ENCODE measurements at places on chromosomes 11 and 22. TPM values are rescaled to one million over a fixed set of nuclear protein-coding genes. Genes with fewer than 3 reads are reported as not detected.
A peak's percentile ranks its signal among the peaks of the same experiment; 100 is the strongest.

DNA sequence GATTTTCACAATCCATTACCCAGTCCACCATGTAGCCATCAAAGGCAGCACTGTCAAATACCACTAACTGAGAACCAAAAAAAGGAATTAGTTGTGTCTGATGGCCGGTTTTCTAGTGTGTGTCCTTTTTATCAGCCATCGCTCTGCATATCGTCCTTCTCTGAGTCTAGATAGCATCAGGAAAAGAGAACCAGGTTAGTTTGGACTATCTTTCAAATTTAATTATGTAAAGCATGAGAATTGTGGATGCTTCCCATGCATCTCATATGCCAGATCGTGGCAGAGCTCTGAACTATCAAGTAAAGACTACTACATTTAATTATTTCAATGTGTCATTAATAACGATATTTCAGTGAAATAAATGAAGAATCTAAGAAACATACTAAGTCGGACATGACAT lies 691.9 kb downstream of the FAM181B start:
- no peaks in the 10 kb centered on the region for H3K4me1 ChIP-seq
- no peak overlapping the region for H3K4me3 ChIP-seq
- no peak for DNase-seq
- H3K27me3 ChIP-seq = no peaks in the 10 kb centered on the region
- H3K27ac ChIP-seq = no peak overlapping the region
- no peaks in the 10 kb centered on the region for H3K36me3 ChIP-seq

Gene OR51B2
- total RNA-seq = 0.37 TPM

DNA sequence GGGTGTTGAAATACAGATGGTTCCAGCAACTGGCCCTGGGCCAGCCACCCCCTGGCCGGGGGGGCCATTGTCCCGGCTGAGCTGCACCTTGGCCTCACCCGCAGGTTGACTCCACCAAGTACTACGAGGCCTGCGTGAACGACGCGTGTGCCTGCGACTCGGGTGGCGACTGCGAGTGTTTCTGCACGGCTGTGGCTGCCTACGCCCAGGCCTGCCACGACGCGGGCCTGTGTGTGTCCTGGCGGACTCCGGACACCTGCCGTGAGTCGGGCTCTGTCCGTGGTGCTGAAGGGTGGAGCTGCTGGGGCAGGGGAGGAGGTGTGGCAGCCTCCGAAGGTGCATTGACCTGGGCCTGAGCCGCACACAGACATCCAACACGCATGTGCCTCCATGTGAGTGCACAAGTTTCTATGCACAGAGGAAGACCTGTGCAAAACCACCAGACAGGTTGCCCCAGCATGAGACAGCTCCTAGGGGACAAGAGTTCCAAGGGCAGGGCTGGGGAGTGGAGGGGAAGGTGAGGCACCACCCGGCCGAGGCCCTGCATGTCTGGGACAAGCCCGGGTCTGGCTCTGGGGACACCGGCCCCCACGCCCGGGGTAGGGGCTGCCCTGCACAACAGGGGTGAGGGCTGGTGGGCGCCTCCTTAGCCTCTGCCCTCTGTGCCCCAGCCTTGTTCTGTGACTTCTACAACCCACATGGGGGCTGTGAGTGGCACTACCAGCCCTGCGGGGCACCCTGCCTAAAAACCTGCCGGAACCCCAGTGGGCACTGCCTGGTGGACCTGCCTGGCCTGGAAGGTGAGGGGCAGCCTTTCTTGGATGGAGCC lies 16.1 kb downstream of the MUC5B start:
- H3K4me1 ChIP-seq = no peaks in the 10 kb centered on the region
- no peak overlapping the region for H3K4me3 ChIP-seq
- no peak overlapping the region for H3K27ac ChIP-seq
- H3K27me3 ChIP-seq = no peaks in the 10 kb centered on the region
- no peaks in the 10 kb centered on the region for H3K36me3 ChIP-seq

DNA sequence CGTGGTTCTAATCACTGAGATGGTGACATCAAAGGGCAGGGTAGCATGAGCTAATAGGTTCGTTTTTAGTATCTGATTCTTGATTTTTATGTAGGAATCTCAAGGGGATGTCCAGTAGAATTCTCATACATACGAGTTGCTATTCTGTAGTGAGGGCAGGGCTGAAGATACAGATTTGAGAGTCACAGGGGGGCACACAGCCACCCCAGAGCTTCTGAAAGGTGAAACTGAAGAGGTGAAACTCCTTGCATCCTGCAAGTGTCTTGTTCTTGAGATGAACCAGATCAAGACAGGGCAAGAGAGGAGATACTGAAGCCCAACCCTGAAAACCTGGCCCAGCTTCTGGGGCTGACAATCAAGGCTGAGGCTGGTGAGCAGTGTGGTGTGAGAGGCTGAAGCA lies 35.6 kb upstream of the TMEM123 start:
- peaks cover 3% of the 10 kb centered on the region for H3K4me1 ChIP-seq
- H3K4me3 ChIP-seq = no peak overlapping the region
- DNase-seq = no peak
- no peak overlapping the region for H3K27ac ChIP-seq
- no peaks in the 10 kb centered on the region for H3K36me3 ChIP-seq
- H3K27me3 ChIP-seq = no peaks in the 10 kb centered on the region

- no peak overlapping the region for H3K4me3 ChIP-seq
- H3K27ac ChIP-seq = no peak overlapping the region
- peak; percentile 42 for DNase-seq
- H3K27me3 ChIP-seq = no peaks in the 10 kb centered on the region
These were observed 61.1 kb downstream of the WT1 start for GRCh38 chr11:32374261-32374711.

GRCh38 chr11:118657709-118658428 lies 21.6 kb downstream of the TREH start:
- no peak for DNase-seq
- no peak overlapping the region for H3K4me3 ChIP-seq
- H3K4me1 ChIP-seq = peaks cover 7% of the 10 kb centered on the region
- no peak overlapping the region for H3K27ac ChIP-seq

DNA sequence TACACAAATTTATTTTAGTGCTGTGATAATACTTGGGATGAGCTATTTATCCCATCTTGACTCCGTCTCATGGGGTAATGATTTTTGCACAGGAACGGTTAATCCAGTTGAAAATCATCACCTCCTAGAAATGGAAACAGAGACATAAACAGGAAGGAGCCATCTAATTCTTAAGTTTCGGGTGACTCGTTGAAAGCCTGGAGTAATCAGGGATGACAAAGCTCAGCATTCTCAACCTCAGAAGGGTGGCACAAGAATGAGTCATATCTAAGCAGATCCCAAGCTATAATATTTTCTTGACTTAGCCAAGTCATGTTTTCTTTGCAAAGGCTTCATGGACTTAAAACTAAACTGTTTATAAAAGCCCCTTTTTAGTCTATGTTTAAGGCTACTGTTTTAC lies 280.8 kb upstream of the CCDC90B start:
- H3K4me1 ChIP-seq = no peaks in the 10 kb centered on the region
- no peak overlapping the region for H3K4me3 ChIP-seq
- H3K36me3 ChIP-seq = no peaks in the 10 kb centered on the region
- H3K27ac ChIP-seq = no peak overlapping the region
- DNase-seq = no peak

DNA sequence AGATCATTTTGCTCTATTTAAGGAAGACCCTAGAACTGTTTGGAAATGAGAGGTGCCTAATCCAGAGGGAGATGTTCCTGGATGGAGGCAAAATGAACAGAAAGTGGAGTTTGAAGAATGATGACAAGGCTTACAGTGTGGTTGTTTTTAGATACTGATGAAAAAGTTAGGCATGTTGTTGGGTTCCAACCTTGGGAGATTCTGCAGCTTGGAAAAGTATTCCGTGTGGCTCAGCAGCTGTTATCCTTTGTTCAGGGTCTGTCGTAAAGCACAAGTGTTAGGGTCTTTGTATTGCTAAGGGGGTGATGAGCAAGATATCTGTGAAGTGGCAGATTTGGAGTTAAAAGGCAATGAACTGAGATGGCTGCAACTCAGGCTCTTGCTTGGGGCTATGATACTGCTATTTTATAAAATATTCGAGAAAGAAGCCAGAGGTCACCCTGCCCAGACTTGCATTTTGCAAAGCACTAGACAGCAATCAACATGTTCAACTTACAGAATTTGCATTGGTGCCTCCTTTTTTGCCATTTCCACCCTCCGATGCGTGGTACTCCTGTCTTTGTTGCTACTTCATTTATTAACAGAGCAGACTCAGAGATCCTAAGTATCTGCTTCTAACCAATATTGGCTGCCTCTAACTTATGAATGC lies 45.3 kb upstream of the POGLUT3 start:
- no peaks in the 10 kb centered on the region for H3K4me1 ChIP-seq
- H3K27ac ChIP-seq = no peak overlapping the region
- no peak overlapping the region for H3K4me3 ChIP-seq
- no peaks in the 10 kb centered on the region for H3K36me3 ChIP-seq

Gene SCUBE1
- total RNA-seq = 0.08 TPM

DNA sequence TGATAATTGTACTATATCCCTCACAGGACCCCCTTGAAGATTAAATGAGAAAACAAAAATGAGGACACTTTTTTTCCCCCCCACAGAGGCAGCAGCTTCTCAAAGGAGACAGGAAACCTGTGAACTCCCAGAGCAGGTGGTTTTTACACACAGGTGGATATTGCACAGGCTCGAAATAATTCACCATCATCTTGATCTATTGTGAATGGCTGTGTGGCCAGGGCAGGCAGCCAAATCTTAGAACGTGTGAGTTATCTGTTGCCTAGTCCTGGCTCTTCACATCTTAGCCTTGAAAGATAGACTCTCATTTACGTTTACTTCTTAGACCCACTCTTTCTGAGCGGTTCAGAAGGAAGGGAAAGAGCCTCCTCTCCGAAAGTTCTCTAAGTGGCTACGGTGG lies 23.5 kb downstream of the PPFIBP2 start:
- no peak overlapping the region for H3K4me3 ChIP-seq
- DNase-seq = no peak
- H3K27me3 ChIP-seq = no peaks in the 10 kb centered on the region
- peaks cover 12% of the 10 kb centered on the region for H3K4me1 ChIP-seq

- no peak overlapping the region for H3K27ac ChIP-seq
- no peak overlapping the region for H3K4me3 ChIP-seq
- H3K36me3 ChIP-seq = peaks cover 62% of the 10 kb centered on the region
- no peaks in the 10 kb centered on the region for H3K4me1 ChIP-seq
- no peaks in the 10 kb centered on the region for H3K27me3 ChIP-seq
These were observed 16.4 kb downstream of the FNBP4 start for GRCh38 chr11:47750725-47751124.

- DNase-seq = no peak
- H3K36me3 ChIP-seq = no peaks in the 10 kb centered on the region
- H3K27ac ChIP-seq = no peak overlapping the region
- no peak overlapping the region for H3K4me3 ChIP-seq
- H3K4me1 ChIP-seq = peaks cover 9% of the 10 kb centered on the region
- H3K27me3 ChIP-seq = no peaks in the 10 kb centered on the region
These were observed 23.1 kb upstream of the TP53I11 start for GRCh38 chr11:44973632-44974401.

GRCh38 chr11:33936725-33937604 lies 45.1 kb upstream of the LMO2 start:
- H3K27ac ChIP-seq = peak overlapping the region; percentile 37
- no peaks in the 10 kb centered on the region for H3K4me1 ChIP-seq
- no peaks in the 10 kb centered on the region for H3K36me3 ChIP-seq
- no peaks in the 10 kb centered on the region for H3K27me3 ChIP-seq
- no peak overlapping the region for H3K4me3 ChIP-seq
- no peak for DNase-seq

Gene OR52A1
- total RNA-seq = not detected

Gene MMP12
- not detected for total RNA-seq

DNA sequence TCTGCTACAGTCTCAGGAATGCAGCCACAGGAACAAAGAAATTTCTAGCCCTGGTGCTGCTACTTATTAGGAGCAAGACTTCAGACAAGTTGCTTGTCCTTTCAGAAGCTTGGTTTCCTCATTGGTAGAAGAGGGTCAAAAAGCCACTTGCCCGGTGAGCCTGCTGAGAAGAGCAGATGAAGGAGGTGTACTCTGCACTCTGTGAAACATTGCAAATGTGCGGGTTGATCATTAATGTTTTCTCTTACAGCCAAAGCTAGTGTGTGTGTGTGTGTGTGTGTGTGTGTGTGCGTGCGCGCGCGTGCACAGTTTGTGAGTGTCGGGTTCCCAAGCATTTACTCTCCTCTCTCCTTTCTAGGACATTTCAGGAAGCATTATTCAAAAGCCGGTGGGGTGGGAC lies 86.3 kb upstream of the NNMT start:
- H3K27me3 ChIP-seq = no peaks in the 10 kb centered on the region
- DNase-seq = peak; percentile 65
- no peak overlapping the region for H3K4me3 ChIP-seq
- peaks cover 7% of the 10 kb centered on the region for H3K4me1 ChIP-seq

GRCh38 chr11:124865902-124866851 lies 945 bp downstream of the ROBO3 start:
- no peak overlapping the region for H3K27ac ChIP-seq
- H3K36me3 ChIP-seq = no peaks in the 10 kb centered on the region
- H3K4me3 ChIP-seq = peak overlapping the region; percentile 27
- H3K27me3 ChIP-seq = peaks cover 30% of the 10 kb centered on the region

Gene LRRC32
- total RNA-seq = 5.4 TPM

Gene CASP5
- total RNA-seq = 0.50 TPM

Gene CACNA1I
- under 0.01 TPM for total RNA-seq

Gene RIC3
- total RNA-seq = 9.8 TPM

GRCh38 chr11:117796456-117796871 lies 552 bp downstream of the DSCAML1 start:
- H3K27me3 ChIP-seq = peaks cover 7% of the 10 kb centered on the region
- H3K27ac ChIP-seq = no peak overlapping the region
- peaks cover 7% of the 10 kb centered on the region for H3K4me1 ChIP-seq
- DNase-seq = no peak
- no peak overlapping the region for H3K4me3 ChIP-seq

DNA sequence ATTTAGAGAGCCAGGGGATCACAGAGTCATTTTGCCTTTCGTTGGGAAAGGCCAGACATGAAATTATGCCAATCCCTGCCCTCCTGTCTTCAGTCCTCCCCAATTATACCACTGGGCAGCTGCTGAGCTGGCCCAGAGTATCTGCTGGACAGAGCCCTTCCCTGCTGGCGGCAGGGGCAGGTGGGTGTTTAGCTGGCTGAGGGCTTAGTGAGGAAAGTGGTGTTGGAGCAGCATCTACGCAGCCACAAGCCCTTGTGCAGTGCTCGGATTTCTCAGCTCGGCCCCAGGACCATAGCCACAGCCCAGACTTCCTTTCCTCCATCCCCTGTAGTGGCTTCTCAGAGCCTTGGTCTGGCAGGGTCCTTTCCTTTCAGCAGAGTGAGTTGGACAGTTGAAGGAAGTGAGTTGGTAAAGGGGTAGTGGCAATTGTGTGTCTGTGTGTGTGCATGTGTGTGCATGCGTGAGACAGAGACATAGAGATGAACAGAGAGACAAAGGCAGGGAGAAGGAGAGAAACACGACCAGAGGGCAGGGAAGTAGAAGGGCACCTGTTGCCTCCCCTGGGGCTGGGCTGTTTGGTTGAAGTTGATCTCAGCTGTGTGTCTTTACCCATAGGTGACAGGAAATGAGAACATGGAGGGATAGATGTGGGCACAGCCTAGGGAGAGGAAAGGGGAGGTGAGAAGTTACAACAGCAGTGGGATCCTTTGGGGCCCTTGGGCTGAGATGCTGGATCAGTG lies 66.2 kb downstream of the GRIK4 start:
- no peak overlapping the region for H3K27ac ChIP-seq
- DNase-seq = no peak
- no peaks in the 10 kb centered on the region for H3K36me3 ChIP-seq

Gene GVQW3
- 1.0 TPM for total RNA-seq

- H3K4me3 ChIP-seq = no peak overlapping the region
- no peaks in the 10 kb centered on the region for H3K36me3 ChIP-seq
- H3K27ac ChIP-seq = no peak overlapping the region
- no peaks in the 10 kb centered on the region for H3K27me3 ChIP-seq
- no peak for DNase-seq
- H3K4me1 ChIP-seq = no peaks in the 10 kb centered on the region
These were observed 110.3 kb upstream of the PITPNB start for GRCh38 chr22:28029201-28029948.
